ENCODE measurements at places on chromosomes 7 and 10. TPM values are rescaled to one million over a fixed set of nuclear protein-coding genes. Genes with fewer than 3 reads are reported as not detected.

DNA sequence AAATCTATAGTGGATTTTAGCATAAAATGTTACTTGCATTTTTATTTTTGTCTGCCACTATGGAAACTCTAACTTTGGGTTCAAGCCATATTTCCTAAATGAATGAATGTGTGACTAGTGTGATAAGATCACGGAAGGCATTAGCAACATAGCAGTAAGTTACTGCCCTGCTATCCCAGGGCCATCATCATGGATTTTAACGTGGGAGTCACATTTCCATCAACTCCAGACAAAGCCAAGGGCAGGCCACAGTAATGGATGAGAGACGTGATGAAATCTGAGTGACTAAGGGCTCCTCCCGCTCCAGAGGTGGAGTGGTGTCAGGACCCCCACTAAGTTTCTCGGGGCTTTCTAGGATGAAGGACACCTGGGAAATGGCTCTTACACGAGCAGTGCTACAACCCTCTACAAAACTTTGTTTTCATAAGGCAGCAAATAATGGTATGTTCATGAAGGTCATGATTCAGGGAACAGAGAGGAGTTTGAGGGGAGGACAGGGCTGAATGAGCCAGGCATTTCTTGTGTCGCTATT lies 34.3 kb downstream of the C10orf120 start:
- no peak for DNase-seq

- no peak for DNase-seq
These were observed 437.6 kb downstream of the PCDH15 start for GRCh38 chr10:54363390-54363789.

DNA sequence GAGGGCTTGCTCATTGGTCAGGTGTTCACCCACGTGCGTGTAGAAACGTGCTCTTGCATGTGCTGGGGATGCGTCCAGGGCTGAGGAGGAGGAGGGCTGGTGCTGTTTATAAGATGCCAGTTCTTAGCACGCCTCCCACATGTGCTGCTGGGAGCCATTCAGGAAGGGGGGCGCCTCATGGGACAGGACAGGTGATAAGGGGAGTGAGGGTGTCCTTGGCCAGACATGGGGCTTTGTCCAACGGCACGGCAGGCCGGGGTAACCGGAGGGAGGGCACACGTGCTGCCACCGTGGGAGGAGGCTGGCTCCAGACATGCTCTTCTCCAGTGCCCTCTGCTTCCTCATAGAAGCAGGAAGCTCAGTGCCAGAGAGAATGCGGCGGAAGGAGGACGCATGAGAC lies 150.0 kb downstream of the ZMYND11 start:
- no peak for DNase-seq

DNA sequence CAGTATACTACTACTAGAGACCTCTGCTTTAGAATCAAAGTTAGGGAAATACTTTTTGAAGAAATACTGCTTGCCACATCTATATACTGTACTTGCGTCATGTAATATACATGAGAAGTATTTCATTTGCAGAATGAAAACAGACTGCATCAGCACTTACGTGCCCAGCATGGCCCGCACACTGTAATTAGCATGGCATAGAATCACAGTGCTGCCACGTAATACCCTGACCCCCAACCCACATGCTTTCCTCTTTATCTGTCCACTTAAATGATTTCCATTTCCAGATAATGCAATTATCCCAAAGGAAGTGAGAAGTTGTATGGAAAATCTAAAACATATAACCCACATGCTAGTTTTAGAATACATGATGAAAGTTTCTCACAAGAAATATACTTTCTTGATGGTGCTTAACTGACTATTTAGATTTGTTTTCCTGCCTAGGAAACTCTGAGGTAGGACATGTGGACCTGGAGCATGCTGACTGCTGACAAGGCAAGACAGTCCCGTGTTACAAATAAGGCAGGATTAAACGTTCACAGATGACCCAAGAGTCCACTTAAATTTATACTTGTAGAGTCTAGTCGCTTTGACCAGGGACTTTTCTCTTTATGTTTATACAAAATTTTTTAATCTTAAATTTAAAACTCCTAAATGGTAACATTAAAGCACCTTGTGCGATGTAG lies 12.6 kb downstream of the USP6NL start:
- DNase-seq = no peak

- DNase-seq = no peak
These were observed 77.6 kb downstream of the C10orf105 start for GRCh38 chr10:71641986-71642385.

DNA sequence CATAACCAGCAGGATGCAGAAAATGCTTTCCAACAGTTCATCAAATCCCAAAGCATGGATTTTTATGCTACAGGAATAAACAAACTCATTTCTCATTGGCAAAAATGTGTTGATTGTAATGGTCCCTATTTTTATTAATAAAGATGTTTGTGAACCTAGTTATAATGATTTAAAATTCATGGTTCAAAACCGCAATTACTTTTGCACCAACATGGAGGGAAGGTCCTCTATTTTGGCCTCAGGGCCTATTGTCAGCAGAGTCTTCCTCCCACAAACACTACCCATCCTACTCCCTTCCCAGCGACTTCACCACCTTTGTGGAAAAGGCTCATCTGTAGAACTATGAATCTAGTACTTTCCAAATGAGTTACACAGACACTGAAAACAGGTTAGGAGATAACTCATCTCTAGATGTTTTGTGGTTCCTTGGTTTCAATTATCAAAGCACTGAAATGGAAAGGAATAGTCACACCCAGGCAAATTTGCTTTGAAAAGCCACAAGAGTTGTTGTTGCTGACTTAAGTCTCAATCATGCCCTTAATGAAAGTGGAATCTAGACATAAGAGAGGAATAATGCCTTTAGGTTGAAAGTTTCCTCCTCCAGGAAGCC lies 59.4 kb upstream of the FRMD4A start:
- DNase-seq = no peak

- peak; percentile 33 for DNase-seq
These were observed 30.7 kb upstream of the ELOVL3 start for GRCh38 chr10:102195296-102195870.

GRCh38 chr10:46297406-46298204 lies 10.8 kb downstream of the ANTXRL start:
- no peak for DNase-seq

GRCh38 chr10:48923748-48924147 lies 15.9 kb downstream of the LRRC18 start:
- DNase-seq = no peak

DNA sequence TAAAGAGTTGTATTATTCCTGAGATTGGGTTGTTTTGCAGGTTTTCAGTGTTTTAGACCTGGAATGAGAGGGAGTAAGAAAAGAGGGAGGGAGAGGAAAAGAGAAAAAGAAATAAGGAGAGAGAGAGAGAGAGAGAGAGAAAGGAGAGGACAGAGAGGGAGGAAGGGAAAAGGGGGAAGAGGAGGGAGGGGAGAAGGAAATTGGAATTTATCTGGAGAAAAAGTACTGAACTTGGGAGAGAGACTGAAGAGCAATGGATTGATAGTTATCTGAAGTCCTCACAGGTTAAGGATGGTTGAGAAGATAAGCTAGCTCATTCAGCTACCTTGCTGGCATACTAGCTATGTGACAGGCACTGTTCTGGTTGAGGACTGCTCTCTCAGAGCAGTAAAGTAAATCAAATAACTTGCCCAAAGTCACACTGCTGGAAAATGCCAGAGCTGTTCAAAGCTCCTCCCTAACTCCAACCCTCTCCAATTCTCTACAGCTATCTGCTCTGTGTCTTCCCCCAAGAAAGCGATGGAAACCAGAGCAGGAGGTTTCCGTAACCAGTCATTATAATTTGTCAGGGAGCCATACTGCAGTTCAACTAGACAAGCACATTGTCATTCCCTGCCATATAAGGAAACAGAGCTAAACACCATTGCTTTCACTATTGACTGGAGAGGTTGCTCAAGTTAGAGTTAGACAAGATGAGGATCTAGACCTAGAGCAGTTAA lies 10.7 kb downstream of the CALD1 start:
- peak; percentile 72 for DNase-seq

- peak; percentile 7 for DNase-seq
These were observed 91.6 kb downstream of the GLCCI1 start for GRCh38 chr7:8060241-8060640.

- peak; percentile 47 for DNase-seq
These were observed 9.4 kb upstream of the PPP2R2D start for GRCh38 chr10:131891196-131891928.

- no peak for DNase-seq
These were observed 30.3 kb downstream of the ZAN start for GRCh38 chr7:100763556-100764140.

GRCh38 chr7:100865938-100866728 lies 1.1 kb upstream of the TRIP6 start:
- peak; percentile 55 for DNase-seq

DNA sequence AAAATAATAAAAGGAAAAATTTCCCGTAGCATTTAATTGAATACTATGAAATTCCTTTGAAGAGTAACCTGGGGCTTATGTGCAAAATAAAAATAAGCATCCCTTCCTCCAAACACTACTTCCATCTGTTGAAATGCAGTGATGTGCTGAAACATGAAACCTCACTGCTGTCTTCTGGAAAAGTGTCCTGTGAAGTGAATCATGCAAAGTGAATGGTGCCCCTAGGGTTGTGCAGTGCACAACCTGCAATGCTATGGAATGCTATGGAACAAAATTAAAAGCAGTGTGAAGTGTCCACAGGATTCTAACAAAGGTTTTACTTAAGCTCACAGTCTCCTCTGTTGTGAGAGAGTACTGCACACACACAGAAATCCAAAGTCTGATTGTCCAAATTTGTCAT lies 480.9 kb downstream of the ETV1 start:
- DNase-seq = peak; percentile 4

- no peak for DNase-seq
These were observed 173.6 kb upstream of the TEX47 start for GRCh38 chr7:88969167-88969566.

The AGAP5 gene
- 3.9 TPM for total RNA-seq

The DENND2A gene
- total RNA-seq = 2.4 TPM

The TMEM236 gene
- total RNA-seq = 0.11 TPM

The SHTN1 gene
- 1.6 TPM for total RNA-seq

The HOXA2 gene
- total RNA-seq = not detected

The CPA1 gene
- total RNA-seq = not detected

The CTNNA3 gene
- not detected for total RNA-seq

The MICALL2 gene
- 10.6 TPM for total RNA-seq

The MYPN gene
- 14.5 TPM for total RNA-seq

The CRPPA gene
- total RNA-seq = 1.8 TPM

The ZNF853 gene
- total RNA-seq = 0.51 TPM

Data from GM23248 (cell line).